Endothelial cell of umbilical vein (primary cell): ENCODE measurements at places on chromosomes 1 and 21.

GRCh38 chr1:10906866-10907519 lies 105.5 kb upstream of the TARDBP start:
- DNase-seq = no peak

- DNase-seq = no peak
Observed at GRCh38 chr1:109623601-109624161, 4.0 kb downstream of the AMPD2 start.

- DNase-seq = peak; percentile 53
Observed at GRCh38 chr1:16324456-16324890, 27.8 kb downstream of the FBXO42 start.

- no peak for DNase-seq
Observed at GRCh38 chr1:14884614-14885175, 268.9 kb upstream of the TMEM51 start.

DNA sequence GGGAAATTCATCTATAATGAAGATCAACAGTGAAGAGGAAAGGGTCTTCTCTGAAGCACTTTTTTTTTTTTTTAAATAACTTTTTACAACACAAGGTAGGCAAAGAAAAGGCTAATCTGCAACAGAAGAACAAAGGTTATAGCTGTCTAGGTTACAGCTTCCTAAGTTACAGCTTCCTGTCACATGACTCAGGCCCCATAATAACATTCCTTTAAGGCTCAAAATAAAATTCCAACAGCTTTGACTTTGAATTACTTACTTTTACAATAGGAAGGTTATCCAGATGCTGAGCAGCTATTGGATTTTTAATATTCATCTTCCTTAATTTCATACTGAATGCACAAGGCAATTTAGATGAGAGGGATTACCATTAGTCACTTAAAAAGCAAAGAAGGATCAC lies 40.4 kb upstream of the TMEM61 start:
- peak; percentile 37 for DNase-seq

DNA sequence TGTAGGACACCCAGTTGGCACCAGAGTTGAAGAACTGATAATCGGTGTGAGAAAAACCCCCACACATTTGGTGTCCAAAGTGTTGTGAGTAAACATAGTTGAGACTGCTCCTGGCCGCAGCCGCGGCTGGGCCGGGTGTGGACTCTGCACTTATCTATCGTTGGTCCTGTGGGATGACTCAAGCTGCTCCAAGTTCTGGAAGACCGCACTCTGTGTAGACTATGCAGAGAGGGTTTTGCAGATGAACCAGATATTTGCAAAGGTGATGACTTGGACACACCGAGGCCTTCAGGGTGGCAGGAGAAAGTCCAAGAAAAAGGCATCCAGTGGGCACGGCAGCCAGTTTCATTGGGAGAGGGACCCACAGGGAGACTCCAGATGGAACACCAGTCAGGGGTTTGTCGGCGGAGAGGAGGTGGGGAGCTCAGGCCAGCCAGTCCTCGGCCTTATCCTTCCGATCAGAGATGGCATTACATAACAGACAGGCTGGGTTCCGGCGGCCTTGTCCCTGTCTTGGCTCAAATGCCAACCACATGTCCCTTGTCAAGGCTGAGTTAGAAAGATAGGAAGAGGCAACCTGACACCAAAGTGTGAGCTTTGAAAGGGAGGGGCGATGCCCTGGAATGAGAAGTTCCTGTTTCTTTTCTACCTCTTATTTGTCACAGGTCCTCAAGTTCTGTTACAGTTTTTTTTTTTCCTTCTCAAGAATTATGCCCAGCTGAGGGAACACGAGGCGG lies 21.1 kb downstream of the C2CD2 start:
- DNase-seq = no peak

DNA sequence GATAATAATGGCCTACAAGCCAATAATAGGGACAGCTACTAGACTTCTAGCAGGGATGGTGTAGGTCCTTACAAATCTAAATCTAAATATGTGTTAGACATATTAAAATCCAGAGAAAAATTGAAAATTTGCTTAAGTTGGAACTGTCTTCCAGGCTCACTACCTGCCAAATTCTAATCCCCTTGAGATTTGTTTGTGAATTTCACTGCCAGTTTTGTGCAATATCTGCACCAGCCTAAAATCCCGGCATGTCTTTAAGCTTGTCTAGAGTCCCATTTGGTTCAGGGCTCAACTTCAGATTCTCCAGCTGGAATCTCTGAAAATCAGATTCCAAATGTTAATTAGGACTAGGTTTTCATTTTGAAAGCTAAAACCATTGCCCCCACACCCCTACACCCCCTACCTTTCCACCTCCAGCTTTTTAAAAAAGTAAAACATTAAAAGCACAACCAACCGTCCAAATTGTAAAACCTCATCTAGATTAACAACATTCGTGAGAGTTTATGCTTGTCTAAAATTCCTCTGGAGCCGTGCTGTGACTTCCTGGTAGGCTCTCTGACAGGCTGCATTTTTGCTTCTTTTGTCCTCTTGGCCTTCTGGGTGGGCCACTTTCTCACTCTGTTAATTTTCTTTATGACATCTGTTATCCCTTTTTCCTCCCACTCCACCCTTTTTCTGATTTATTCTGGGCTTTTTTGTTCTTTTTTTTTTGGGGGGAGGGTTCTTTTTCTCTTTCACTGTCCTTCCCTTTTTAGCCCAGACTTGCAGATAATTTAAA lies 348.7 kb downstream of the PAPPA2 start:
- DNase-seq = no peak

DNA sequence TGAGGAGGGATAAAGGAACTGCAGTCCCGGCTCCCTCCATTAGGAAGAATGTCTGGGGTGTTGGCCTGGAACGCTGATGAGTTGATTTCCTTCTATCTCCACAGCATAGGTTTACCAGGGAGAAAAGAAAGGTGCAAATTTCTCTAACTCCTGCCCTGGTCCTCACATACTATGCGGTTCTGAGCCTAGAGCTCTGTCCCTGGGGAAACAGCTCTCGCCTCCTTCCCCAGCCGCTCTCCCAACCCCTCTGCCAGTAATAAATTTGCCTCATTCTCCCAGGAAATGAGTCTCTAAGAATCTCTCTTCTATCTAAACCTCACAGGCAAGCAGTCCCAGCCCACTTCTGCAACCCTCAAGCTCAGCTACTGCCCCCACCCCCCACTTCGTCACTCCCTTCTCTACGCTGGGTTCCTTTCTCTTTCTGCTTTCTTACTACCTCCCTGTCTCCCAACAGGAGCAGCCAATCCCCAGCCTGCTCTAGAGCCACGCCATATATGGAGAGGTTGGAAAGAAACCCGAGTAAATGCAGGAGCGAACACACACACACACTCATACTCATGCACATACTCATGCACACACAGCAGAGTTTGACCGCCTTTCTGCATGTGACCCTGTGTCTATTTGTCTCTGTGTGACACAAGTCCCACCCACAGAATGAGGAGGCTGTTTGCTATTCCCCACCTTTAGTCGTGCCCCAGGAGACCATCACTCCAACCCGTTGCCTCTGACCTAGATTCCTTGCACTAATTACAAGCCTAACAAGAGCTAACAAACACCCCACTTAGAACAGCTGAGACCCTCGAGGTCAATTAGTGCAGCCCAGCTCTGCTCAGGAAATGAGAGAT lies 13.4 kb downstream of the PLEKHO1 start:
- peak; percentile 93 for DNase-seq

GRCh38 chr1:26031611-26032220 lies 10.1 kb downstream of the EXTL1 start:
- DNase-seq = no peak

GRCh38 chr1:18989176-18989799 lies 32.8 kb upstream of the IFFO2 start:
- DNase-seq = no peak

GRCh38 chr1:14970115-14970798 lies 183.3 kb upstream of the TMEM51 start:
- DNase-seq = peak; percentile 39

DNA sequence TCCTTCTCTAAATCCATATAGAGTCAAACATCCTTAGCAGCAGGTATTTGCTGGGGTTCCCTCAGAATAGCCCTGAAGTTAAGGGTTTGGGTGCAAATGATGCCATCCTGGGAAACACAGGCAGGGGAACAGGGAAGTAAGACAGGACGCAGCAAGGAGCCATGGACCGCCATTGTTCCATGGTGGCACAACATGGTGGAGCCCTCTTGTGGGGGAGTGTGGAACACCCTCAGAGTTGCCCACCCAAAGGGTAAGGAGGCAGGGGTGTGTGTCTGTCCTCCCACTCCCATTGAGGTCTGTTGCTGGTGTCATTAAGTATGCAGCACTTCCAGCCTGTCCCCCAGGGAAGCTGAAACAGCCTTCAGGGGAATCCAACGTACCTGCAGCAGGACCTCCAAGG lies 20.4 kb upstream of the RCAN1 start:
- DNase-seq = no peak

DNA sequence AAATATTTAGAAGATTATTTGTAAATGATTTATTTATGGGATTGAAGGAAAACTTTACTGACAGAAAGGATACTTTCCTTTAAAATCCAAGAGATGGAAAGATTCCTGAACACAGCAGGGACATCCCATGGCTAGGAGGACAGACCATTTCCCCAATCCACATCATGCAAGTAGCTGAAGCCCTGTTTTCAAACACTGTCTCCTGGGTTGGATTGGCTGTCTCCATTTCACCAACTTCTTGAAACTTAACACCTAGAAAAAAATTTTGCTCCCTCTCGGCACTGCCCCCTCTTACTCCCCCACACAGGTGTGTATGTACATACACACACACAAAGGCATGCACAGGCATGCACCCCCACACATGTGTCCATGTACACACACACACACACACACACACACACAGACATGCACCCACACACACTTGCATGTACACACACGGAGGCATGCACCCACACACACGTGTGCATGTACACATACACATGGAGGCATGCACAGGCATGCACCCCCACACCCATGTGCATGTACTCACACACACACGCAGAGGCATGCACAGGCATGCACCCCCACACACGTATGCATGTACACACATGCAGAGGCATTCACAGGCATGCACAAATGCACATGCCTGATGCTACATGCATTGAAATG lies 320.0 kb downstream of the CHRM3 start:
- DNase-seq = no peak

GRCh38 chr1:118961156-118961555 lies 27.0 kb downstream of the TBX15 start:
- no peak for DNase-seq

DNA sequence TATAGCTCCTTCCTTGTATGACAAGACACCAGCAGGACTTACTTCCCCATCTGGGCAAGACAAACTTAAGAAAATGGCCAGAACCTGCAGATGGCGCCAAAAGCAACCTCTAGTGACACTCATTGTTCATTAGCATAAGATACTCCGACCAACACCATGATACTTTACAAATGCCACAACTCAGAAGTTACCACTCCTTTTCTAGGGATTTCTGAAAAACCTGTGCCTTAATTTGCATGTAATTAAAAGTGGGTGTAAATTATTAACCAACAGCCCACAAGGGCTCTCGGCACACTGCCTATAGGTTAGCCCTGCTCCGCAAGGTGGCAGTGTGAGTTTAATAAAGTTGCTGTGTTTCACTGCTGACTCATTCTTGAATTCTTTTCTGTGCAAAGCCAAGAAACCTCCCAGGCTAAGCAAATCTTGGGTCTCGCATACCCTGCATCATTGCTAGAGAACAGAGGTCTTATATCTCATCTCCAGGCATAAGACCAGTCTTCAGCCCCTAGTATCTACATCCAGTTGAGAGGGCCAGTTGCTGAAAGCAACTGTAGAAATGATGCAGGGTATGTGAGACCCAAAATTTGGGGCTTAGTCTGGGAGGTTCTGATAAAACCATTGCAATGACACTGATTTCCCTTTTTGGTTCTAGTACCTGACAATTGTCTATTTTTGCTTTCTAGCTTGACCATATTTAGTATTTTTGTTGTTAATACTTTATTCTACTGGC lies 86.4 kb downstream of the FAF1 start:
- peak; percentile 74 for DNase-seq

GRCh38 chr1:156150333-156151011 lies 2.9 kb upstream of the SEMA4A start:
- DNase-seq = no peak

GRCh38 chr1:207389728-207390464 lies 64.2 kb upstream of the CR2 start:
- peak; percentile 63 for DNase-seq

GRCh38 chr21:15722591-15723324 lies 7.0 kb upstream of the USP25 start:
- DNase-seq = no peak

DNA sequence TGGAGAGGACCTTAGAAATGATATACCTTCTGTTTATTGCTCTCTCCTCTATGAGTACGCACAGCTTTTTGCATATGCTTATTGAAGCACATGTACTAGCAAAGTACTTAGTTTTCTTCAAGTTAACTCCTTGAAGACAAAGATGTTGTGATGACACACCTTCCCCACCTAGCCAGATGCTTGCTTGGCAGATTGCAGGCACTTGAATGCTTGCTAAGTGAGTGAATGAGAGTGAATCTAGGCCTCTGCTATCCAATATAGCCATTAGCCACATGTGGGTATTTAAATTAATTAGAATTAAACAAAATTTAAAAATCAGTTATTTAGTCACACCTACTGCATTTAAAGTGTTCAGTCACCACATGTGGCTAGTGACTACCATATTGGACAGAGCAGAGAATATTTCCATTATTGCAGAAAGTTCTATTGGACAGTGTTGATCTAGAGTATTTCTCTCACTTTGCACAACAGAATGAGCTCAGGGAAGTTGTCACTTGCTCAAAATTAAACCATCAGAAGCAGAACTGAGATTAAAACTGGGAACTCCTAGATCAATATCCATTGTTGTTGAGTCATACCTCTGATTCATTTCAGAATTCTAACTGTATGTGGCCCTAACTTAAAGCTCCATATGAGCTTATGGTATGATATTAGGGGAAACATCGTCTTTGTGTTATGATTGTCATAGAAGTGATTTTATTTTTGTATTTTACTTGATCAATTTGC lies 8.6 kb upstream of the EEIG2 start:
- DNase-seq = no peak

DNA sequence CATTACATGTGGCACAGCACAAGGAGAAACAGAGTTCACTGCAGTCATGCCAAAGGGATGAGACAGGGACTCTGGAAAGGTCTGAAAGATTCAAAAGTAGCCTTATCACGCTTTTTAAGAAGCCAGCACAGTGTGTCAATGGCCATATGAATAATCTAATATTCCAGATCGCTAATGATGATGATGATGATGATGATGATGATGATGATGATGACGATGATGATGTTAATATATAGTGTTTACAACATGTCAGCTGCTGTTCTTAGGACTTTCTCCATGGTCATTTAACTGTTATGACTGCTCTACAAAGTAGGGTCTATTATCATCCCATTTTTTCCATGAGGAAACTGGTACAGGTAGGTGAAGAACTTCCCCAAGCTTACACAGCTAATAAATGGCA lies 64.4 kb downstream of the NTMT2 start:
- DNase-seq = no peak

GRCh38 chr1:30788580-30789387 lies 31.2 kb upstream of the LAPTM5 start:
- DNase-seq = no peak
